ENCODE measurements at places on chromosomes 7 and 10. TPM values are rescaled to one million over a fixed set of nuclear protein-coding genes. Genes with fewer than 3 reads are reported as not detected.

The EVX1 gene
- not detected for total RNA-seq

The NCF1 gene
- 55.3 TPM for total RNA-seq

The RASA4B gene
- total RNA-seq, result 5.4 TPM

The ARHGEF35 gene
- total RNA-seq, result 2.8 TPM

- no peak for DNase-seq
Observed at GRCh38 chr10:56599201-56599600, 238.1 kb upstream of the ZWINT start.

DNA sequence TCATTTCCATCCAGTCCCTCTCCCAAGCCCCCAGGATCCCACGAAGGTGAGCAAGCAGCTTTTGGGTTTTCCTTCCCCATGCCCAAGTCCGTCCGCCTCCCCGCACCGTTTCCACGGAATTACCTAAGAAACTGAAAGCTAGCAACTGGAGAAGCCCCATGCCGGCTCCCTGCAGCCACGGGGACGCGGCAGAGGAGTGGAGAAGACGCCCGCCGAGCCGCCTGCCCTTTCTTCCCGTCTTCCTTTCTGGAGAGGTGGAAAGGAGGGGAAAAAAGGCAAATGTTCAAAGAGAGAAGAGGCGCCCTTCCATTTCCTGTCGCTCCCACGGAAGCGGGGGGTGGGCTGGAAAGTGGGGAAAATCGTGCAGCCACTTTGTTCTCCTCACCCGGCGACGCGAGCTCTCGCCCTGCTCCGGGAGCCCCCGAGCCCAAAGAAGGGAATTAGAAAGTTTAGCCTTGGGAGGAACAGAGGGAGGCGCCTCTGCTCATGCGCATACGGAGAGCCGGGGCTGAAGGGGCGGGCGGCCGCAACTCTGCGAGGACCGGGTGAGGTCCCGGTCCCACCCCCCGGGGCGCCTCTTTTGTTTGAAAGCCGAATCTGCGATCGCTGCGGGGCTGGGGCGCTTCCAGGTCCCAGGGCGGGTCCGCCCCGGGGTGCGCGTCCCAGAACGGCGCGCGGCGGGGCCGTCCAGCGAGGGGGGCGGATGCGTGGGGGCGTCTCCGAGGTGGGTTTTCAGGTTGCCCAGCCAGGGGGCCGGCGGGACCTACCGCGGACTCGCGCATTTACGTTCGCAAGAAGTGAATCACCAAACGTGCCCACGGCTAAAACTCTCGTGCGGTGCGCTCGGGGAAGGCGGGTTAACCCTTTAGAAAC, at the start of gene LAMB1:
LAMB1 (minus strand) TSS at position 436 of the 873 bp plus-strand sequence; CDS start at position 160, 276 bp downstream.
- no peak for DNase-seq

DNA sequence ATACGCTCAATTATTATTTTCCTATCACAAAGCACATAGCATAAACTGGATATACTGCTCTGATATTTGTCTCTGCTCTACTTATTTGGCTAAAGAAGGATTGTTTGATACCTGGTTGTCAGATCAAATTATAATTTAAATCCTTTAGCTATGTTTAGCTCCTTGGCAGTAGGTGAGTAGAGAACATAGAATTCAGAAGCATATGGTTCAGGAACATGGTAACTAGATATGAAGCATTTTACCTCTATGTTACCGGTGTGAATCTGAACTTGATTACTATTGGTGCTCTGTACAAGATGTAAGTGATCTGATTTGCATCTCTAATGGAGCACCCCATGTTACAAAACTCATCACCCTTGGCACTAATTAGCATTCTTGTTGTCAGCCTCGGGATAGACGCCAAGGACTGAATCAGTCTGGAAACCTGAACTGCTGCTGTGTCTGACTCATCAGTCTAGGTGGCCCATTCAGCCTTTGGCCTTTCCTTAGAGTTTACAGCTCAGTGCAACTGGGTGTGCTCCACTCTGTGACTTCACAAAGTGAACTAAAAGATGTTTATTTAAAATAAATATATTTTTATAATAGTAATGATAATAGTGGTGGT, 12.3 kb upstream of the MYPN start:
- peak; percentile 50 for DNase-seq

GRCh38 chr10:133394064-133394663, at the start of gene MTG1:
TSS of gene MTG1 (plus strand) at chr10:133394157. CDS start at chr10:133394221, 64 bp downstream.
- peak; percentile 68 for DNase-seq

GRCh38 chr10:20369863-20370736, 527.0 kb downstream of the NEBL start:
- no peak for DNase-seq

GRCh38 chr7:120303105-120303504, 30.1 kb downstream of the KCND2 start:
- no peak for DNase-seq

DNA sequence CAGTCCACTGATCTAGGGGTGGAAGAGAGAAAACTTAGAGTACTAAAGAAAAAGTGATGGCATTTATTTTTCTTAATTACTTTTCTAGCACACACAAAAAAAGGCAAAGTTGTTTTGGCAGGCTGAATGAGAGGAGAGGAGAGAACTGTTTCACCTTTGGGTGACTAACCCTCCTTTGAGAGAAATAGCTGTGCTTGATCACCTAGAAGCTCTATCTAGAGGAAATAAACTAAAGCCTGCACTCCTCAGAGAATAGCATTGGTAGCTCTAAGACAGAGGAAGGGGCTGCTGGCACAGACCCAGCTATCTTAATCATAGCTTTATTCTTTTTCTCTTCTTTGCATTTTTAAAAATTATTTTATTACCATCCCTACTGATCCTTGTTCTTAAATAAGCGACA, 6.3 kb downstream of the TMEM243 start:
- no peak for DNase-seq

DNA sequence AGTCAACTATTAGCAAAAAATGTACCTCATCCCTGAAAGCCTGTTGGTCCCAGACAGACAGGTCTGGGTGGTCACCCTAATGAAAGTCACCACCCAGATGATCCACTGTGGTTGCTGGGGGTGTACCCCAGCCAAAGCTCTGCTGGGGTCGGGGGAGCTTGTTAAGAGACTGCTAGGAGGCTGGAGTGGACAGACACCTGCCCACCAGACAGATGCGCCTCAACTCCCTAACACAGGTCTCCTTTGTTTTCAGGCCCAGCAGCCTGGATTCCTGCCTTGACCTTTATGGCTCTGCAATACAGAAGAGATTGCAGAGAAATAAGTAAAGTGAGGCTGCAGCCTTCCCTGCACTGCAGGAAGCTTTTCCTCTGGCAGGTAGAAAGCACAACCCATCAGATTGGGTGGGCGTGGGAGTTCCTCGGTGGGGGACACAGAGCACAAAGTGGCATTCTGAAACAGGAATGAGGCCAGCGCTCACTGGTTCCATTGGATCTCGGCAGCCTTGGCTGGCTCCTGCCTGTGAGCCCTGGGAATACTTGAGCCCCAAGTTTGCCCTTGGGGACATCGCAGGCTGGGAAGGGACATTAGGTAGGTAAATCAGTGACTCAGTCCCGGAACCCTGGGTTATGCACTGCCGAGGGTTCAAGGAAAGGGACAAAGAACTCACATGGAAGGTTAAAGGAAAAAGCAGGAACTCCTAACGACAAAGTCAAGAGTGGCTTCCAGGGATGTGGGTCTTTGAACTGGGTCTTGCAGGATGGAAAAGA, 18.0 kb upstream of the ZNF488 start:
- no peak for DNase-seq

All from omental fat pad (tissue), 4 donors.